ENCODE measurements at places on chromosomes 7 and 10.

- no peak for DNase-seq
These were observed 570 bp upstream of the ARF5 start for GRCh38 chr7:127587663-127588018.

GRCh38 chr7:13132314-13132713 lies 444.9 kb downstream of the ARL4A start:
- DNase-seq, result no peak

- no peak for DNase-seq
These were observed 175.3 kb downstream of the MBL2 start for GRCh38 chr10:52597189-52597863.

DNA sequence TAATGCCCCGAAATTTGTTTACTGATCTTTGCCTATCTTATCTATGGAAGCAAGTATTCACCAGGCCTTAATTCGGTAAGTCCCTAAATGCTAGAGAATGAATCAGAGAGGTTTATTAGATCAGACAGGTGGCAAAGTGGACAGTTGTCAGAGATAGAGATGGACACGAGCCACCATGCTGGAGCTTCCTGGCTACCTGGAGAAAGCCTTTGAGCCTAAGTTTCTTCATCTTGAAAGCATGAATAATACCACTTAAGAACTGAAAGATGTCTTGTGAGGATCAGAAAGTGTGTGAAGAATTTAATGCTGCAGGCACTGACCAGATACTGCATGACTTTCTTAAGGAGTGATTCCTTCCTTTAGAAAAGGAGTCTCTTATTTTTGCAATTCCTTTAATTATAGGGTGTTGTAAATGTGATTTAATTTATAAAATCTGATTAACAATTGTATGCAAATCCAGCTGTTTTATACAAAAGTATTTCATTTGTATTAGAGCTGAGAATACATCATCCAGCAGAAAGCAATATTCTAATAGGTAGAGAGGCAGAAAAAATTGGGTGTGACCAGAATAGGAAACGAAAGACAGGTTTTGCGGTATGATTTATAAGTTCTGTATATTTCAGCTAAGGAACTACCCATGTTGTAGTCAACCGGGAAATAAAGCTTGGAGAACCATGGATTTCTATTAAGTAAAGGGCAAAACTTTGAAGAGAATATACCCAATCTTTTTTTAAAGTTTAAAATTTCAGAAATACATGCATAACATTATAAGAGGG lies 82.7 kb downstream of the SMURF1 start:
- no peak for DNase-seq

- no peak for DNase-seq
These were observed 158.0 kb downstream of the PAXIP1 start for GRCh38 chr7:154844955-154845354.

Measured in HS-27A (cell line).